D721Med (cell line): ENCODE measurements at places on chromosomes 3 and 15.

DNA sequence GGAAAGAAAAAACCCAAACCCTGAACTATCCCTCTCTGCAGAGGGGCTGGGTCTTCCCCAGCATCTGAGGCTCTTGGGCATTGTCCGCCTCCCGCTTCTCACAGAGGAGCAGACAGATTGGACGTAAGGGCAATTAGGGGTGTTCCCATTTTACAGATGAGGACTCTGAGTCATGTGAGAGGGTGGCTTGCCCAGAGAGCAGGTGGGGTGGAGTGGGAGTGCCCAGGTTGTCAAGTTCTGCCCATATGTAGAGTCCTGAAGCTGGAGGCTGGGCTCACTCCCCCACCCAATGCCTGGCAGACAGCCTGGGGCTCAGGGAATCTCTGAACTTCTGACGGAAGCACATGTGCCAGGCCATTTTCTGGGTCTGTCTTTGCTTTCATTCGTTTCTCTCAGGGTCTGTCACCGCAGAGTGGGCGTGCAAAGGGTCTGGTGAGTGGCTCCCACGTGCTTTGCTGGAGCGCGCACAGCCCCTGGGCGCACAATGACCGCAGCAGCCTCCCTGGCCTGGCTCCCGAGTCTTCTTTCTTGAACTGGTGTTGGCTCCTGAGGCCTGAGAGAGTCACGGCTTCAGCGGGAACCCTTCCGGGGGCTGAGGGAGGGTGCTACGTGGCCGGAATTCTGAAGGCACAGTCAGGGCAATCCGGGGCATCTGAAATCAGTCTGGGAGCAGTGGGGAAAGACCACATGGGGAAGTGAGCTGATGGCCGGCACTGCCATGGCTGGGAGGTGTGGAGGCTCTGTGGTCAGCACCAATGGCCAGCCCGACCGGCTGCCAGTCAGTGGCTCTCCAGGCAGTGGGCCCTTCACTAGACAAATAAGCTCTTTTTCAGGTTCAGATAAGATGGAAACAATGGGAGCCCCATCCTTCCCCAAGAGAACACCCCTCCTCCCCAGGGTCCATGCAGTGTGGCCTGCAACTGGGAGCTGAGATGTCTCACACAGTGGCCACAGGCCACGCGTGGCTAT is 1.1 kb upstream of the TRPM1 start:
- DNase-seq = no peak

DNA sequence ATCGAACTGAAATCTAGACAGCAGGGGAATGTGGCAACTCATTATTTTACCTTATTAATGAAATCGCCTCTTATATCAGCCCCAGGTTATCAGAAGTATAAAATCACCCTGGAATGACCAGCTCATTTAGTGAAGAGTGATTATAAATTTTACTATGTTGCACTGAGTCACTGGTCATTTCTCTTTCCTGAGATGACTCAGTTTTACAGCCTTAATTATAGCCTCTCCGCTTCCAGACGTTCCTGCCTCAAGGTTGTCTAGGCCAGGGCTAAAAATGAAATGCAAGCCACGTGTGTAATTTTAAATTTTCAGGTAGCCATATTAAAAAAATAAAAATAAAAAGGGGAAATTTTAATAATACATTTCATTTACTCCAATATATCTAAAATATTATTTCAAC is 33.3 kb downstream of the DET1 start:
- DNase-seq = no peak

DNA sequence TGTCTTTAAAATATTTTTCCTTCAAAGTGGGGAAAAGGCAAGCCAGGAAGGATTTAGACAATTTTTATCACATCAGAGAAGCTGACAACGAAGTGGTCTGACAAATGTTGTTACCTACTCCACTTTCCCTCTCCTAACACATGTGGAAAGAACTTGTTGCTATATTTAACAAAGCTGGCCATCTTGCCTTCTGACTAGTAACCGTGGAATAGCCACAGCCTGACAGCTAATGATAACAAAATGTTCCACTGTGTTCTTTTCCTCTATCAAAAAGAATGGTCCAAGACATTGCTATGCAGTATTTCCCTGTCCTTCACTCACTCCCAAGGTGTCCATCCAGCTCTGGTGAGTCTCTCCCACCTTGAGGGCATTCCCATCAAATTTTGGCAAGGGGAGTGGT is 481.4 kb upstream of the THBS1 start:
- no peak for DNase-seq

- no peak for DNase-seq
Measured at GRCh38 chr15:100986158-100986896, 67.2 kb downstream of the LRRK1 start.

GRCh38 chr3:122754929-122755328 is 38.7 kb downstream of the HSPBAP1 start:
- no peak for DNase-seq

DNA sequence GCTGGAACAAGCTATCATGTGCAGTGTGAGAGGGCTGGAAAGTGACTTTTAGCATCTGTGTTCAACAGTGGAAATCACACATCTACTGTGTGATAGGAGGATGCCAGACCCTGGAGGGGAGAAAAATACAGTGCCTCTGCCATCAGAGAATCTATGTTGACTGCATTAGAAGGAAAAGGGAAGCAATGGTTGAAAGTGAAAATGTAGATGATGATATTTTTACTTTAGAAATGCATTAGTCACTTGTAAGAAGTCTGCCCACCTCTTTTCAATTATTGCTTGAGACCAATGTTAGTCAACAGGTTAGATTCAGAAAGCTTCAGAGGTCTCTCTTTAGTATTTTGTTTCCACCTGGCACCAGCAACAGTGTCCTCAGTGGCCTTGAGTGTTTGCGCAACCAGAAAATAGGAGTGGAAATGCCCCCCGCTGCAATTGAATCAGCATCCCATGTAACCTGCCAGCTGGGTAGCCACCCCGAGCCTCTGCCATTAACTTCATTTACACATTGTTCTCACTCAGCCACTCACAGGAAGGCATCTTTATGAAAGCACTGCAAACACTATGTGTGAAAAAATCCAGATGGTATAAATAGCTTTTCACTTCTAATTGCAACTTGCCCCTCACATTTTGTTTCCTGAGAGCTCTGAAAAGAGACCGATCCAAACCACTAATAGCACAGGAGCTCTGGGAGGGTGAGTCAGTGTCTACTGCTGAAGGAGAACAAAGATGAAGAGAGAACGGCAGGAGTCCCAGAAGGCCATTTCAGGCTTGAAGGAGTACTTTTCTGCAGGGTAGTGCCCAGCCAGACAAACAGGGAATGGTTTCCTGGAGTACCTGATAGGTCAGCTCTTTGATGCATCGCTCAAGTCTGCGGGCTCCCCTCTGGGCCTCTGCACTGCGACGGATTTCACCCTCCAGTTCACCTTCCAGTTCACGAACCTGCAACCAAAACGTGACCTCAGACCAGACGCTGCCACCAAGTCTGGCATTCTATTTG is 92.1 kb downstream of the HHLA2 start:
- DNase-seq = no peak

GRCh38 chr3:71779674-71780377 is 5.1 kb downstream of the PROK2 start:
- no peak for DNase-seq

DNA sequence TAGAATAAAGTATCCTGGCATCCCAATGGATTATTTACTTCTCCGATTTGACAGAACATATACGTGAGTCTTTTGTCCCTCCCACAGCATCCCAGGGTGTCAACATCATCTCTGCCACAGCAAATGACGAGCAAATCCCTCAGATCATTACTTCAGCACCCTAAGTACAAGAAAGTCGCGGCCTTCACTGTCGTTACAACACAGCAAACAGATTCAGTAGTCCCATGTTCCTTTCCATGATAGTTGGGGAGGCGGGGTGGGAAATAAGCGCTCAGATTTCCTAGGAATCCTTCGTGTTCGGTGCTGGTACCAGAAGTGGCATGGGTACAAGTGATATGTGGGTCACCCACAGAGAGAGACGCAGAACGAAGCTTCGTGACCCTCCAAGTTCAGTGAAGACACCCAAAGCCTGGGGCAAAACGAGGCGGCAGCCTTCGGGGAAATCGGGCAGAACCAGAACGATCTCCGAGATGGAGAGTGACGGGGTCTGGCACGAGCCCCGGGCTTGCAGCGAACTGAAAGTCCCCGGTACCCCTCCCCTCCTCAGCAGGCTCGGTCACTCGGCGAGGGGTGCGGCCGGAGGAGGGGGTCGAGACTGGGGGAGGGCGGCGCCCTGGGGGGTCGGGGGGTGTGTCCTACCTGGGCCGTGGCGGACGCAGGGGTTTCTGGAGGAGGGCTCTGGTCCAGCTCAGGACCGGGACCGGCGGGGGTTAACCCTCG is 619 bp downstream of the TTBK2 start:
- DNase-seq = no peak

GRCh38 chr15:86139828-86140227 is 60.2 kb downstream of the AGBL1 start:
- DNase-seq = no peak

GRCh38 chr3:40333852-40334251 is 24.3 kb downstream of the EIF1B start:
- DNase-seq = no peak

DNA sequence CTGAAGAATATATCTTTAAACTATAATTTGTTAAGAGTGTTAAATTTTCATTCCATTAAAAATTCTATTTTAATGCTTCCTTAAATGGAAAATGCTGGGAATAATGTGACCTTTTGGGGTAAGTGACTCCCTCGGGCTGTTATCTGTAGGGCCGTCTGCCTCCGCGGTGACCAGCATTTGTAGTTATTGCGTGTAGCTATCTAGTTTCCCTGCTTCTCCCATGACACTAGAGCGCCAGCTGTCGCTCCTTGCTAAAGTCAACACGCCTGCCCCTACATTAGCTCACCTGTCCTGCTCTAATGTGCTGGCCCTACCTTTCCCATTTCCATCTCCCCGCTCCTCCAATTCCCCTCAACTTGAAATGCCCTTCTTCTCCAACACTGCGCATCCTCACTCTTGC is 12.4 kb upstream of the CHRM5 start:
- DNase-seq = no peak

GRCh38 chr15:63655683-63656372 is 58.6 kb downstream of the FBXL22 start:
- no peak for DNase-seq

DNA sequence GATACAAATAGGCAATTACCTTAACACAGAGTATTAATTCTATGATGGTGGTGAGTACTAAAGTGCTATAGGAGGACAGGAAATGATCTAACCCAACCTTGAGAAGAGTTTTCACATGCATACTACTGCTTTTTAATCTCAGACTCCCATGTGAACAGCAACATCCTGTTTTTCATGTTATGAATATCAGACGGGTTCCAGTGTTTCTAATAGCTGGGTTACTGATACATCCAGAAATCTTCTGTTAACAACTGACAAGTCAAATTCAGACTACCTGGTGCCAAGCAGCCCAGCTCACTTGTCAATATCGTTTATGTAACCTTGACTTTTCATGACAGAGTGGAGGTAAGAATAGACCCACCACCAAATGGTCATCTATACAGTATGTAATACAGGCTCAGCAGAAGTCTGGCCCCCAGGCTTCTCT is 220.2 kb upstream of the COL8A1 start:
- no peak for DNase-seq

GRCh38 chr3:19348941-19349564 is 200.7 kb downstream of the KCNH8 start:
- DNase-seq = no peak

DNA sequence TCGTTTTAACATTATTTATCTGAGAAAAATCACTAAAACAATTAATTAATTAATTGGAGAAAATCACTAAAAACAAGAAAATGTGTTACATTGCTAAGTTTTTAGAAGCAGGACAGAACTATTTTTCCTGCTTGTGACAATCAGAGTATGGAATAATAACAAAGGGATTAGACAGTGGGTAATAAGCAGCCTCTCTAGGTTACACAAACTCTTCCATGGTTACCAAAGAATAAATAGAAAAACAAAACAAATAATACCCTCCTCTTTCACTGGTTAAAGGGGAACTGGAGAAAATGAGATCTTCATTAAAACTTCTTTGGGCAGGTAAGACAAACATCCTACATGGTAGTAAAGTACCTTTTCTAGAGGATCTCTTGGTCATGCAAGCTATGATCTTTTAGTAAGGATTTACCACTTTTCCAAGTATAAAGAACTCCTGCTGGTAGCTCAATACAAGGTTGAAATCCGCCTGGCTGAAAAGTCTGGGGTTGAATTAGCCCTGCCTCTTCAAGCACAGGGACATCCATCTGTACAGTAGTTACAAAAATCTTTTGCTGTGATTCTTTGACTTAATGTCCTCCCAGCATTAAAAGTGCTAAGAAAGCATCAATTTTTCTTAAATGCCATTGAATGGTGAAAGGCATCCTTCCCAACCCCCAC is 2.5 kb upstream of the PLCH1 start:
- no peak for DNase-seq

- DNase-seq = no peak
Measured at GRCh38 chr3:42224178-42224577, 41.8 kb downstream of the CCK start.

DNA sequence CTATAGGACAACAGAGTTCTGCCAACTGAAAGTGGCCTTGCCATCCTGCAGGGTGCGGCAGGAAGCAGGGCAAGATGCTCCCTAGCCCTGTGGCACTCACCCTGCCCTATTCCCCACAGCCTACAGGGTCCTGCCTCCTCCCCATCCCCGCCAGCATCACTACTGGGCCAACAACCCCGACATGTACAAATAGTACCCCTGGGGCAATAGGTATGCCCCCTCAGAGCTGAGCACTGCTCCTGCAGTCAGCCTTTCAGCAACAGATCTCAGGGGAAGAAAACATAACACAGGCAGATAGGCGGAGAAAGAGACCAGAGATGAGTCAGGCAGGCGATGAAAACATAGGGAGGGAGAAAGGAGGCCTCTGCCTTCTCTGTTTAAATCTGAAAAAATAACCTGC is 74.7 kb downstream of the XXYLT1 start:
- DNase-seq = no peak
